ENCODE measurements at places on chromosomes 3 and 15.

DNA sequence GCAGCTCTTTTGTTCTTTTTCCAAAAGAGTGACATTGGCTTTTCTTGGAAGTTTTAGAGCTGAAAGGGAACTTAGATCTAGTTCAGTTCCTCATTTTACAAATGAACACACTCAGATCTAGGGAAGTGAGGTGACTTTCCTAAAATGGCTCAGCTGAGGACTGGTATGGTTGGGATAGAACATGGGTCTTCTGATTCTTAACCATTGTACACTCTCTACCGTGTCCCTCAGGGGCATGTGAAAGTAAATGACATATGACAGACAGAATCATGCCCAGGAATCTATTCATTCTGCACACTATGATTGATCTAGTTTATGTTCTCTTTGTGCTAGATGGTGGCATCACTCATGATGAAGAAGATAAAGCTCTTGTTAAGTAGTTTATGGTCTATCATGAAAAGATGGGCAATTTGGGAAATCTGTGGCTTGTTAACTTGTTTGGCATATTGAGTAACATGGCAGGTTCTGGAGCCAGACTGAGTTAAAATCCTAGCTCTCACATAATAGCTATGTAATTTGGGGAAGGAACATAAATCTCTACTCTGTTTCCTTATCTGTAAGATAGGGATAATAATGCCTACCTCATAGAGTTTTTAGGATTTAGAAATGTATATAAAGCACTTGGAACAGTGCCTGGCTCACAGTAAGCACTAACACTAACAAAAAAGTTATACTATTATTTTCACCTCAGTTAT is 30.9 kb downstream of the UBE2E1 start:
- no peak for DNase-seq

DNA sequence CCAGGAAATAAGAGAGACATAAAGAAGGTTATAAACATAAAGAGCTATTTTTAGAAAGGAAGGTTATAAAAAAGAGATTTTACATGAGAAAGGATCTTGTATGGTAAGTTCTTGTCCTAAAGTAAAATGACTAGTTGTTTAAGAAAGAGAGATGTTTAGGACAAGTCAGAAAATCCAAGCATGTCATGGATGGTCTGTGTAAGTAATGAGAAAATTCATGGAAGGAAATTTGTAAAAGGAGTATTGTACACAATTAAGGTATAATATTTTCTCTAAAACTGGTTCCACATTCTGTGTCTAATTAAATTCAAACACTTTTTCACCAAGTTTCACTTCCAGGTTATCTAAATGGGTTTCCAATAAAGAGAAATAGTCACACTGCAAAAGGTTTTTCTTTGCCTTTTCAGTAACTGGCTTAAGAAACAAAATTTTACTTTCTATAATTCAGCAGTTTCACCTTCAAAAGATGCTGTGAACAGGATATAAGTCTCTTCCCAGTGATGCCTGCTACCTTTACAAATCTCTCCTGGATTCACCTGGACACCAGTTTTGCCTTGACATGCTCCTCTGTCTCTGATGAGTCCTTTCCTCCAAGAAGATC is 455.7 kb downstream of the ZIC1 start:
- no peak for DNase-seq

GRCh38 chr3:174158674-174159073 is 700.5 kb upstream of the NAALADL2 start:
- no peak for DNase-seq

DNA sequence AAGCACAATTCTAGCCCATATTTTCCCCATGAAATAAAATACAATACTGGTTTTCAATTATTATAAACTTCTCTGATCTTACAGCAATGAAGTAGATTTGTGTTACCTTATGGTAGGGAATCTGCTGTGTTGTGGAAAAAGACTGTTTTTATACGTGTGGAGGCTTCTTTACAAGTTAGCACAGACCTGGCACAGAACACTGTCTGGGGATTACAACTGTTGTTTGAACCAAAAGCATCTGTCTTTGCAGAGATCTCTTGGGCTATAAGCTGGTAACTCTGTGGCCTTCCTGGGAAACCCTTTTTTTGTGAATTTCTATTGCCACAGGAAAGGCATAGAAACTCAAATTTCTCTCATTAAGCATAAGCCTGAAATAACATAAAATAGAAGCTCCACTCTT is 581.9 kb downstream of the TUSC7 start:
- no peak for DNase-seq

GRCh38 chr15:90306560-90306959 is 41.1 kb downstream of the NGRN start:
- peak; percentile 57 for DNase-seq

- DNase-seq: no peak
Observed at GRCh38 chr3:101036213-101036618, 43.0 kb upstream of the ABI3BP start.

GRCh38 chr15:66848116-66848515 is 146.1 kb downstream of the SMAD6 start:
- no peak for DNase-seq

DNA sequence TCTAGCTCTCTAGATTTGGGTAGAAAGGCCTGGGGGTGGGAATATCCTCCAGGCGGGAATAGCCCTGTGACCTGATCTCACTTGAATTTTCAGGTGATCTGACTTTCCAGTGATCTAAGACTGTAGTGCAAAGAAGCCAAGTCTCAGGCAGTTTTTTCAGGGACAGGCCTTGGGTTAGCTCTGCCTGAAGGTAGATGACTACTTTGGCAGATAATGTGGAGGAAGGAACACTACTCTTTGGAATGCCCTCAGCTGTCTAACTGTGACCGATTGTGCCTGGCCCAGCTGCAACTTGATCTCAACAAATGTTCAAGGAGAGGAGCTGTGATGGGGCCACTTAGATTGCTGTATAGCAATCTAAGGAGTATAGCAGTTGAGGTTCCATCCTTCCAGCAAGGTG is 193.7 kb downstream of the TCF12 start:
- no peak for DNase-seq
